Stimulated activated CD4-positive, alpha-beta T cell treated with anti-CD3 and anti-CD28 coated beads, Interleukin-15, amount 100 ng/mL, for 48 hours (primary cell): ENCODE measurements at places on chromosomes 3 and 15.
A peak's percentile ranks its signal among the peaks of the same experiment; 100 is the strongest.

DNA sequence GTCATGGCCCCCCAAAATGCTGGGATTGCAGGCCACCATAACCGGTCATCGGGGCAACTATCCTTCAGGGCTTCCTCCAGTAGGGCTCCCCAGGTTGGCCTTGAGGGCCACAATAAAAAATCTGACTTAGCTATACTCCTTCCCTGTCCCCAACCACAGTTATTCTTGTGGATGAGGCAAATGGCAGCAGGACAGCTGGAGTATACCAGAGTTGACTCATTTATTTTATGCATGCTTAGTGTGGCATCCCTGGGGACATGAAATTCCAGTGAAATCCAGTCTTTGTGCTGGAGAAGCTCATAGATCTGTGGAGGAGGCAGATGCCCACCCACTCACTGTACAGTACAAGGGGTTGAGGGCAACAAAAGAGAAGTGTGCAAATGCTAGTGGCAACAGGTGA, 109.5 kb downstream of the RORA start:
- no peak for DNase-seq

DNA sequence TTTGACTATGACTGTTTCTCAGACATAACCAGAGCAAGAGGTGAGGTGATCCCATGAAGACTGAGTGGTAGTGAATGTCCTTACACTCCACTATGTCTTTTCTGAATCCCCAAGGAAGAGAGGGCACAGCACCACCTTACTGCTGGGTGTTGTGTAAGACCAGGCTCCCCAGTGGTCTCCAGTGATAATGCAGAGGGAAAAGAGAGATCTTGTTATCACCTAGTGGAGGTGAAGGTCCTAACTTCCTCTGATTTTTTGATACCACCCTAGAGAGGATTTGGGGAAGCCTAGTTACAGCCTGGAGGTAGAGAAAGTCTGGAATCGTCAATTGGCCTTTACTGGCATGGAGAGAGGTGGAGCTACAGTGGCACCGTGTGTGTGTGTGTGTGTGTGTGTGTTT, 288.0 kb upstream of the BCHE start:
- DNase-seq = no peak

DNA sequence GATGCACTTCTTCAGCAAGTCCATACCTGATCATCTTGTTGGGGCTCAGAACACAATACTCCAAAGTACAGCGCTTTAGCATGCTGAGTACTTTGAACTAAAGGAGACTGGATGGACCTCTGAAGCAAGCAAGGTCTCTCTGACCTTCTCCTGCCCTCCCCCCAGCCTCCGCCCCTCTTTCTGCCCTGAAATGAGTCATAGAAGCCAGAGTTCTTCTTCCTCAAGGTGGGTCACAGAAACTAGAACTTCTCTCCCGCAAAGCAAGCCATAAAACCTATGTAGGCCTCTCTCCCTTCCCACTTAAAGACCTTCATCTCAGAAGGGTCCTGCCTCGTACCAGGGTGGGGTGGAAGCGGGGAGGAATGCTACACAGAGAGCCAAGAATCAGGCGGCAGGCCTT, 230.5 kb upstream of the PROK2 start:
- DNase-seq = no peak

DNA sequence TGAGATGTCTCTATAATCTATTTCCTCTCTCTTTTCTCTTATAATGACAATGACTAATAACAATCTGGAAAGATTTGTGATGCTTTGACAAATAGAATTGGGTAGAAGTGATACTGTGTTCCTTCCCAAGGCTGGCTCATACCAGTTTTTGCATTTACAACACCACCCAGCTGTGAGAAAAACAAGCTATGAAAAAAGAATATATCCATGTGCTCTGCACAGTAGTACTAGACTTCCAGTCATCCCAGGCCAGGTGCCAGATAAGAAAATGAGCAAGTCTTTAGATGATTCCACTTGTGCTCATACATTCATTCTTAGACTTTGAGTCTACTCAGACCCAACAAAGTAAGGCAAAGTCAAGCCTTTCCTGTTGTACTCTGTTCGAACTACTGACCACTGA, 350.2 kb upstream of the POU1F1 start:
- DNase-seq = no peak

- no peak for DNase-seq
Measured at GRCh38 chr15:34355241-34355640, 11.8 kb downstream of the LPCAT4 start.

DNA sequence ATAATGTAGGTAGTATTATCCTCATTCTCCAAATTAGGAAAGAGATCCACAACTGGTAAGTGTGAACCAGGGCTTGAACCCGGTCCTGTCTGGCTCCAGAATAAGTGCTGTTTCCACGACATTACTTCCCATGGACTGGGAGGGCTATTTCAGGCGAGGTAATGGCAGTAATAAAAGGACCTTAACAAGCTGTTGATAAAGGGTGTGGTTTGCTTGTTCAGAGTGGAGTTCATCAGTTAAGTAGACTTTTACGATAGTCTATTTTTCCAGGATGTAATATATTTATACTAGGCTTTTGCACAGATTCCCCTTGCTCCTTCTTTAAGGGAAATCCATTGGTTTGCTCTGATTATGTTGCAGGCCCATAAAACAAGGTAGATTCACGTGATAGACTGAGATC, 88.4 kb upstream of the TNFAIP8L3 start:
- no peak for DNase-seq

DNA sequence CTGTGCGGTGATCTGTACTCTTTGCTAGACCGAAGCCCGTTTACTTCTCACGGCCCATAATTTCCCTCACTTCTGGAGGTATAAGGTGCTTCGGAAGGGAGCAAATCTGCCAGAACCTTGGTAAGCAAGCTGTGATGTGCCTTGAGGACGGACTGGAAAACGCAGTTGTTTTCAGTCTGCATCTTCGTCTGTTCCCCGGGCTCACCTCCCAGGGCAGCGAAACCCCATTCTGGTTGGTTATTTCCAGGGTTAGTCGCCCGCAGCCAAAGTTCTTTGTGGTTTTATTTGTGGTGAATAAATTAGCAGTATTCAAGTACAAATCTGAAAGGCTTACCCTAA, 401 bp downstream of the RAMAC start:
- DNase-seq = peak; percentile 2

GRCh38 chr15:29681166-29681845, 141.0 kb downstream of the TJP1 start:
- no peak for DNase-seq

- DNase-seq = no peak
Measured at GRCh38 chr15:74257105-74257504, 21.0 kb downstream of the CCDC33 start.
